HepG2 (cell line): ENCODE measurements at places on chromosomes 11 and 22.

- no peak for DNase-seq
Observed at GRCh38 chr11:67282155-67282875, 6.8 kb upstream of the ANKRD13D start.

DNA sequence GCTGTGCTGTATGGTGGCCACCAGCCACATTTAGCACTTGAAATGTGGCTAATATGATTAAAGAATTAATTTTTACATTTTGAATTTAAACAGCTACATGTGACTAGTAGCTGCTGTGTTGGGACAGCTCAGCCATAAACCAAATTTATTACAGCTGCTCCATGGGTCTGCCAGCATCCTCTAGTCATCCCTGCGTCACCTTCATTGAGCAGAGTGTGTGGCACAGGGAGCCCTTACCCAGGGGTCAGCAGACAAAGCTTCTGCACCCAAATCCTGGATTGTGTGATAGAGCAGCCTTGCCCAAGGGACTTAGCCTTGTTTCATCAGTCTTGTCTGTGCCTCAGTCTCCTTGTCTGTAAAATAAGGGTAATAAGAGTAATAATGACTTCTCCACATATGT is 19.4 kb upstream of the ACCSL start:
- no peak for DNase-seq

DNA sequence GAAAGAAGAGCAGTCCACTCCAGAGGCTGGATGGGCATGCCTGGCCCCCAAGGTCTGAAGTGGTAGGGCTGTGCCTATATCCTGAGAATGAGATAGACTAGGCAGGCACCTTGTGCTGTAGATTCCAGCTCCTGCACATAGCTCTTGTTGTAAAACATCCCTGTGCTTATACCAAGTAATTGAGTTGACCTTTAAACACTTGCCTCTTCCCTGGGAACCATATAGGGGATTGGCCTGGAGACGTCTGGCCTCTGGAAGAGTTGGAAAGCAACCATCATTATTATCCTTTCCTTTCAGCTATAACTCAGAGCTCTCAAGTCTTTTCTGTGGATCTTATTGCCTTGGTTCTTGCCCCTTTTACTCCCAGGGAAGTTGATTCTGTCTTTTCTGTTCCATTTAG is 15.1 kb downstream of the LIMK2 start:
- no peak for DNase-seq

GRCh38 chr22:50183141-50183971 is 2.4 kb upstream of the TRABD start:
- no peak for DNase-seq

- DNase-seq: no peak
Observed at GRCh38 chr11:28966951-28967350, 858.8 kb downstream of the METTL15 start.

GRCh38 chr11:34652191-34652973 is 31.5 kb downstream of the EHF start:
- DNase-seq: no peak

DNA sequence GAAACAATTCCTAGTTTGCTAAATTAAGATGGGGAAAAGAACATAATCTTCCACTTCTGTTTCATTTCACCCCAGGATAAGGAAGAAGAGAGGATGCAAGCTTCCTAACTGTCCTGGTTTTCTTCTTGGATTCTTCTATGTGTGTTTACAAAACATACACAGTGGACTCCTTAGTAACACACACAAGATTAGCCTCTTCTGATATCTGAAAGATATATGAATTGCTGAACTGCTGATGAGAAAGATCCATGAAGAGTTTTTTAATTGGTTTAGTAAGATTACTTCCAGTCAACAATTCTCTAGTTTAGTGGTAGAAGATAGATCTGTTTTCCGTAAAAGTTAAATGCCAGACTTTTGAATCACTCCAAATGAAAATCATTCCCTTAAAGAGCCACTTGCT is 86.8 kb downstream of the WT1 start:
- no peak for DNase-seq

DNA sequence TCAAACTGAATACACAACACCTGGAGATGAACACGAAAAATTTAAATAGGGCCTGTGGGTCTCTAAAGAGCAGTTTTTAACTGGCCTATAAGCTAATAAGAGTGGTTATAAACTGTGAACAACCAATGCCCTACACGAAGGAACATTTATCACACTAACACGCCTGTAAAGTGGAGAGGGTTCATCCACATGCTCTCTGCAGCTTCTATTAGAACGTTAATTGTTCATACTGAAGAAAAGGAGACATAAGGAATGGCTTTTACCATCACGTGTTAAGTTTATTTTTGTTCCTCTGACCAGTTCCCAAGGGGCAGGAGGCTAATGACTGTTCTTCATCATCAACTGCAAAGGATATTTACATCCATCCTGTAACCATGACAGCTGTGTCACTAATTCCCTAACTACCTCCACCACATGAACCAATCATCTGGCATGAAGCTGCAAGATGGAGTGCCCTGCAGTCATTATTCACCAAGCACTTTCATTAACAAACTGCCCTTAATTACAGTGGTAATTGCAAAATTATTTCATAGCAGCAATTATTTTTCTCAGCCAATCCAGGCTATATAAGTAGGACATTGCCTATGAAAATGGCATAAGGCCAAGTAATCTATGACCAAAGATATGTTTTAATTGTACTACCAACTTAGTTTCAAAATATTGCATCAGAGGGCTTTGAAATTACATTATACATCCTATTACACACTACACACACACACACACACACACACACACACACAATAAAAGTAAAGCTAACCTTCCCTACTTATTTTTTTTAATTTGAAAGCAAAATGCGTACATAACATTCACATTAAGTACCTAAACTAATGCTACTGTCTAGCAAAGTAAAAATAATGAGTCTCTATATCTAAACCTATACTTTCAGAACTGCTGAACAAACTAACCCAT is 186.7 kb downstream of the CADM1 start:
- no peak for DNase-seq

DNA sequence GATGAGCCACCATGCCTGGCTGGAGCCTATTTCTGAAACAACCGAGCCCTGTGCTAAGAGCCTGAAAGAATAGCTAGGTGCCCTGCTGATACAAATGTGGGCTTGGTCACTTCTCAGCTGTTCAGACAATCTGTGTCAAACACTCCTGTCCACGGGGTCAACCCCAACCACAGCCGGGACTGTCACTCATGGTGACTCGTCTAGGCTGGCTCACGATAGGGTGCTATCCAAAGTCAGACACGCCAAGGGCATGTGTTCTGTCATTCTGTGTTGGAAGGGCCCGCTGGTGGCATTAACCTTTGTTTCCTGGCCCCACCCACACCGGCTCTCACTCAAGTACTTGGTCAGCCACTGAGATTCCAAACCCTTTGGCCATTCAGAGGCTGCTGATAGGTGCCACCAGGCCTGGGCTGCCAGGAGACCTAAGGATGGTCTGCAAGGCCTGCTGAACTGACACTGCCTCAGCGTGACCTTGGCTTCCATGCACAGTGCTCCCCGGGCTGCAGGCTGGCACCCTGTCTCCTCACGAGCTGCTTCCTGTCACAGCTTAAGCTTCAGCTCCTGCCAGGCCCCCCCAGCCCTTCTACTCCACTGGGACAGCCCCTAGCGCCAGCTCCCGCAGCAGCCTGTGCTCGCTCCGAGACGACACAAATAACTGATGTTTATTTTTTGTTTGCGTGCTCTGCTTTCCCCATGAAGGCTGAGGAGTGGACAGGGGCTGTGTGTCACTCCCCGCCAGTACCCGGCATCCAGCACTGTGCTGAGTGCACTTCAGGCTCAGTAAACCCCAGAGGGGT is 14.2 kb upstream of the CDC42BPG start:
- DNase-seq: no peak

GRCh38 chr11:32032052-32032451 is 58.8 kb upstream of the RCN1 start:
- DNase-seq: no peak

DNA sequence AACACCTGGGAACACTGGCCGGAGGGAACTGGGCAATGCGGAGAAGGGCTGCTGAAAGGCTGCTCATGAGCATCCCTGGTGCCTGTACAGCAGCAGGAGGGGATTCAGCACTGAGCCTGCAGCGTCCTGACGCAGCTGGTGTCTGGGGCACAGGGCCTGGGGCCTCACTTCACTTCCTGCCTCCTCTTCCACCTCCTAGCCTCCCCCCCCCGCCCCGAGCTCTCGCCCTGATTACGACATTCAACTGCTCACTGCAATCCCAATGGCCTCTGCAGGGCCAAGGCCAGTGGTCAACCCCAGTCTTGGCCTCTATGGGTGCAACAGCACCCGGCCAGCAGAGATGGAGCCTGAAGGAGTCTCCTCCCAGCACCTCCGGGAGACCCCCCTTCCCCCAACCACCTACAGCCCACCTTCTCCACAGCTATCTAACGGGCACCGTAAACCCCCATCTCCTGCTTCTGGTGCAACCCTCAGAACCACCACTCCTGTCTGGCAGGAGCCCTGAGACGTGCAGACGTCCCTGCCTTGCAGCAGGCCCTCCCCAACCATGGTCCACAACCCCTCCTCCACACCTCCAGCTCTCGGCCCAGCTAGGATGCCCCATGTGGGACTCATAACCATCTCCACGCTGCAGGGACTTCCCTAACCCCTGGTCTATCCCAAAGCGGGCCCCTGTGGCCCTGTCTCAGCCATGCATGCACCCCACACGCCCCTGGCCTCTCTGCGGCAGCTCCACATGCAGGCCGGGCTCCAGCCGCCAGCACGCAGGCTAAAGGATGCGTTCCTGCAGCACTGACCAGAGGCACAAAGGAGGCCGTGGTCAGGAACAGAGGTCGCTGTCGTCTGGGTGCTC is 38.2 kb downstream of the BRD1 start:
- DNase-seq: peak; percentile 10

DNA sequence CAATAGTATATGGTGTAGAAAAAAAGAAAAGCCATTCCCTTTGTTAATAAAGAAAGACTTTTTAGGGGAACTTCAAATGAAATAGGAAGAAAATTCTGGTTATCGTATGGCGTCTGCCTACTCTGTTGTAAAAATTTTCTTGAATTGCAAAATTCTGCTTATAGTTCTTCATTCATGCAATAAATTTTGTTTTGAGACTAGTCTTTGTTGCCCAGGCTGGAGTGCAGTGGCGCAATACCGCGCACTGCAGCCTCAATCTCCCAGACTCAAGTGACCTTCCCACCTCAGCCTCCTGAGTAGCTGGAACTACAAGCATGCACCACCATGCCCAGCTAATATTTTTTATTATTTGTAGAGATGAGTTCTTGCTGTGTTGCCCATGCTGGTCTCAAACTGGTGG is 5.8 kb downstream of the DDIAS start:
- no peak for DNase-seq

- DNase-seq: no peak
Observed at GRCh38 chr11:7872890-7873289, 58.2 kb downstream of the OR10A6 start.

DNA sequence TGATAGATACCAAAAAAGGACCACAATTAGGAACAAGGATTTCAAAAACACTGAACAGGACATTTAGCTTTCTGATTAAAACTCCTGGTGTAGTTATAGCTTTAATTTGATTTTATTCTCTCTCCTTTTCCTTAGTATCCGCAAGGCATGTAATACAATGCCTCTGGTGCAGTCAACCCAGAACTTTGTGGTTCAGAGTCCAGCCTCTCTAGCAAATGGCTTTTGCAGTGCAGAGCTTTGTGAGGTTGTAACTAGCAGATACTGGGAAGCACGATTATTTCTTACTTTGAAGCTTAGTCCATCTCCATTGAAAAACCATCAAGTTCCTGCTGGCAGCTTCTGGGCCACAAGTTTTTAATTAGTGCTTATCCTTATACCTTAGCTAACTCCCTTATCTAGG is 79.8 kb downstream of the GRIA4 start:
- DNase-seq: no peak

DNA sequence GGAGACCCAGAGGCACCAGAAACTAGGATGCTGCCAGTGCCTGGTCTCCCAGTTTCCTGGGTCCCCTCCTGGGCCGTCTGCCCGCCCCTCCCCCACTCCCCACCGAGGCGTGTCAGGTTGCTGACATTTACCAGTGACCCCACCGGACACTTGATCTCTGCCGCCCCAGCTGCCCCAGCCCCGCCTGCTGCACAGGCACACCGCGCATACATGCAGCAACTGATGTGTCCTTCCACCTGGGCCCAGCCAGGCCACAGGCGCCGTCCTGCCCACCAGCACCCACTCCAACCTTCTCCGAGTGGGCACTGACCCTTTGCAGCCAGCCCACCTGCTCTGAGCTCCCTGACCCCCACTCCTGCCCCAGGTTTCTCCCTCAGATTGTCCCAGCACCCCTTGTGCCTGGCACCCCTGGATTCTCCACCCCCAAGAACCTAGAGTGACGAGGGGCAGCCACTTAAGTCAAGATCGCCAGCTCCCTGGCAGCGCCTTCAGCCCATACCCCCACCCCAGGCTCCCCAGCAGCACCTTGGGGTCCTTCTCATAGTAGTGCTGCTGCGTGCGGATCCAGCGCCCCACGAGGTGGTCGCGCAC is 548 bp downstream of the PYGM start:
- DNase-seq: peak; percentile 50

- DNase-seq: no peak
Observed at GRCh38 chr22:48835857-48836672, 991.6 kb downstream of the BRD1 start.

DNA sequence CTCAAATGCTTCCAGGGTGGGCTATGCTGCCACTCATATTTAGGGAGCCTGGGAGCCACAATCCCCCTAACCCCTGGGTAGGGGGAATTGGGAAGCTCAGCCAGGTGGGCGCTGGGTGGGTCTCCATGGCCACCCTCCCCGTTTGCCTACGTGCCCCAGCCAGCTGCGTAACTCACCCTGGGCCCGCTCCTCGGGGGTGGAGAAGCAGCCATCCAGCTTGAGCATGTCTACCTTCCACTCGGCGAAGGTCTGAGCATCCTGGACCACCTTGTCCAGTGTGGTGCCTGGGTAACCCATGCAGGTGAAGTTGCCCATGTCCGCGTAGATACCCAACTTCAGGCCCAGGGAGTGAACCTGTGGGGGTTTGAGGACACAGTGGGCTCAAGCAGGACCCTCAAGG is 3.7 kb downstream of the NAGA start:
- no peak for DNase-seq

- DNase-seq: peak; percentile 35
Observed at GRCh38 chr22:30245181-30245984, 1.2 kb downstream of the LIF start.

- DNase-seq: no peak
Observed at GRCh38 chr11:92504004-92504403, 279.4 kb downstream of the FAT3 start.

GRCh38 chr11:11482730-11483129 is 129.7 kb upstream of the CSNK2A3 start:
- DNase-seq: no peak

- peak; percentile 71 for DNase-seq
Observed at GRCh38 chr11:63404161-63404935, 34.8 kb downstream of the SLC22A9 start.

GRCh38 chr22:49357661-49358440 is 469.8 kb downstream of the BRD1 start:
- DNase-seq: no peak

GRCh38 chr11:132365650-132366049 is 995.2 kb downstream of the NTM start:
- no peak for DNase-seq

- DNase-seq: no peak
Observed at GRCh38 chr11:108218455-108218854, 4.0 kb downstream of the NPAT start.

- DNase-seq: peak; percentile 44
Observed at GRCh38 chr11:45805305-45806071, 539 bp downstream of the SLC35C1 start.
